ENCODE measurements at places on chromosomes 2 and 18. TPM values are rescaled to one million over a fixed set of nuclear protein-coding genes. Genes with fewer than 3 reads are reported as not detected.

The MRO gene
- not detected for total RNA-seq

The CFAP210 gene
- 0.94 TPM for total RNA-seq

The PIGN gene
- 35.7 TPM for total RNA-seq

The CAPN14 gene
- total RNA-seq, result 0.24 TPM

The MATN3 gene
- total RNA-seq, result 12.8 TPM

The LRRTM1 gene
- total RNA-seq, result not detected

The HOXD4 gene
- not detected for total RNA-seq

The FNDC4 gene
- total RNA-seq, result 9.6 TPM

The NT5DC4 gene
- not detected for total RNA-seq

The LMAN1 gene
- total RNA-seq, result 93.2 TPM

The ZNF892 gene
- 7.0 TPM for total RNA-seq

The PLGLB2 gene
- total RNA-seq, result 7.0 TPM

The PMAIP1 gene
- 24.4 TPM for total RNA-seq

The INO80D gene
- total RNA-seq, result 18.9 TPM

The MEP1B gene
- not detected for total RNA-seq

The FEZ2 gene
- 52.9 TPM for total RNA-seq

The RAB31 gene
- total RNA-seq, result 90.8 TPM

The CLEC4F gene
- total RNA-seq, result not detected

The ANKRD30BL gene
- total RNA-seq, result not detected

The SERPINB4 gene
- not detected for total RNA-seq

The SCN3A gene
- not detected for total RNA-seq

The NPAS2 gene
- 16.6 TPM for total RNA-seq

The ORMDL1 gene
- total RNA-seq, result 63.7 TPM

The UGT1A5 gene
- total RNA-seq, result not detected

The RUFY4 gene
- total RNA-seq, result not detected

The MTHFD2 gene
- 223 TPM for total RNA-seq

The ITGAV gene
- 146 TPM for total RNA-seq

The DOK6 gene
- 4.6 TPM for total RNA-seq

The RABL2A gene
- 24.9 TPM for total RNA-seq

The ANKRD23 gene
- total RNA-seq, result 4.4 TPM

The INPP1 gene
- 17.3 TPM for total RNA-seq
